ENCODE measurements at places on chromosomes 1 and 21. TPM values are rescaled to one million over a fixed set of nuclear protein-coding genes. Genes with fewer than 3 reads are reported as not detected.

GRCh38 chr1:94027721-94028515 is 93.0 kb downstream of the ABCA4 start:
- no peak for DNase-seq

- DNase-seq = no peak
Measured at GRCh38 chr1:43402089-43402865, 12.6 kb downstream of the SZT2 start.

DNA sequence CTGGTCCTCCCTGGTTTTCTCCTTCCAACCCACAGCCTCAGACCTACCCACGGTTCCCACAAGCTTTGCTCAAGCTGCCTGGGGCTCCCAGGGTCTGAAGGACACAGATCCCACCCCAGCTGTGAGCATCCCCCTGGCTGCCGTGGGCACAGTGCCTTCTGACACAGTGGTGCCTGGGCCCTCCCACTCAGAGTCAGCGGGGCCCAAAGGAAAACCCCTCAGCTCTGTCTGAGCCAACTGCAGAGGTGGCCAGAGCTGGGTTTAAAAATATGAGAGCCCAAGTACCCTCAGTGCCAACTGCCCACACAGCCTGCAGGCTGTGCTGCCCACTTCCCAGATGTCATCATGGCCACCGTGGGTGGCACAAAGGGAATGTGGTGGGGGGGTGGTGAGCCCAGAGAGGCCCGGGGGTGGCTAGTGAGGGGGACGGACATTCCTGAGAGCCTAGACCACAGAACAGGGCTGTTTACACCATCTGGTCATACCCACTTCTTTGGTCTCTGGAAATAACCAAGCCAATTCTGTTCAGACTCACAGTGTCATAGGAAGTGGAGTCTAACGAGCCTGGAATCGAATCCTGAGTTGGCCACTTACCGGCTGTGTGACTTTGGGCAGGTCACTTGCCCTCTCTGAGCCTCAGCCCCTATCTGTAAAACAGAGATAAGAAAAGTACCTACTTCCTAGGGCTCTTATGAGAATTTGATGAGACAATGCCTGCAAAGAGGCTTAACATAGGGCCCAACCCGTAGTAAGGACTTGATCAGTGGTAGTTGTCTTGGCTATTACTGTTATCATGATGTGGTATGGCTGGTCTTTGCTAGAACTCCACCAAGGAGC is 85.5 kb downstream of the CAMK2N1 start:
- DNase-seq = no peak

GRCh38 chr21:44334329-44335030 is 4.7 kb downstream of the CFAP410 start:
- no peak for DNase-seq

- no peak for DNase-seq
Measured at GRCh38 chr1:3071565-3072390, 2.8 kb downstream of the PRDM16 start.

GRCh38 chr1:12617511-12617900 is 504 bp downstream of the DHRS3 start:
- DNase-seq = no peak

DNA sequence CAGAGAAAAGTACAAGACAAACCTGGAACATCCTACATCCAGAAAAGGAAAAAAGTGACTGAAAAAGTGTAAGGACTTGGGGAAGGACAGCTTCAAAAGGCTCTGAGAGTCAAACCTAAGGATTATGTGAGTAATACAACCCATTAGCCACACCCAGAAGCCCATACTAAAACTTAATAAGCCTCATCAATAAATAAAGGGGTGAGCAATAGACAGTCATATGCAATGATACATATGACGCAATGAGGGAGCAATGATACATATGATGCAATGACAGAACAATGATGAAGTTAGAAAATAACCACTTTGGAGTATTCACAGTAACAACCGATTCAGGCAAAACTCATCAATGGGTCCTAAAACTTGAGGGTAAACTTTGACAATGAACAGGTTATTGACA is 50.1 kb downstream of the BRWD1 start:
- no peak for DNase-seq

The H6PD gene
- 16.2 TPM for total RNA-seq

DNA sequence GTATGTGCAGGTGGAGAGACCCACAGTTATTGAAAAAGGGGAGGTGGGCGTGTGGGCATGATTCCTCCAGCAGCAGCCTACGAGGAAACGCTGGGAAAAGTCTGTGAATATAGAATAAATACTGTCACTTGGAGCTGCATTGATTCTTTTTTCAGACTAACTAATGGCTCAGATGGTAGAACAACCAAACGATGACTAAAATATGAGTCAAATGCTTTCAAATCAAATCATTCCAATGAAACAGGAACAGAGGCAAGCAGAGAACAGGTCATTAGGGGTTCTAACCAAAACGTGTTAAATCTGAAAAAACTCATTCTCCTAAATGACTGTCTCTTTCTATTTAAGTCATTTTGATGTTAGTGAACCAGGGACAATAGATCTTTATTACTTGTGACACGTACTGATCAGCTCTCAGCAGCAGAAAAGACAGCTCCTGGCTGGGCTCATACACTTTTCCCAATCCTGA is 35.1 kb upstream of the SEC16B start:
- no peak for DNase-seq

GRCh38 chr21:28229814-28230213 is 762.9 kb downstream of the LTN1 start:
- DNase-seq = no peak

The CAMK1G gene
- total RNA-seq = not detected

The E2F2 gene
- 19.3 TPM for total RNA-seq

- DNase-seq = no peak
Measured at GRCh38 chr1:65840683-65841082, 48.0 kb downstream of the PDE4B start.

The SLC9C2 gene
- not detected for total RNA-seq

The CFH gene
- 0.34 TPM for total RNA-seq

DNA sequence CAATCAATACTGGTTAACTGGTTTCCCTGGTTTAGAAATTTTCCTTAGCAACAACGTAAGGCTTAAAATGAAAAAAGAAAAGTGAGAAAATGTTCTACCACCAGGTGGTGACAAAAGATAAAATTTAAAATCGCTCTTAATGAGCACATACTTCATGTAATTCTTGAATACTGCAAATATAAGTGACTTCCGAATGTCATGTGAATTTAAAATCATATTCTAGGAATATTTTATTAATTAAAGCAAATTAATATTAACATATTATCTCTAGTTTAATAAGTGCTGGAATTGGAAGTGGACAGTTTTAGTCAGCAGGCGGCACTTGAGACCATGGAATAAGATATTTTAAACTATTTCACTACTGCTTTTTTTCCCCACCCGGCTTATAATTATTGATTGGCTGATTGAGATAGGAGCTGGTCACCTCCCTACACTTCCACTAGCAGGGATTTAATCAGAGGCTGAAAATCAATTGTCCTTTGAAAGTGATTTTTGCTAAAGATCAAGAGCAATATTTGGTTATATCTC is 5.0 kb upstream of the ADAMTS1 start:
- no peak for DNase-seq

DNA sequence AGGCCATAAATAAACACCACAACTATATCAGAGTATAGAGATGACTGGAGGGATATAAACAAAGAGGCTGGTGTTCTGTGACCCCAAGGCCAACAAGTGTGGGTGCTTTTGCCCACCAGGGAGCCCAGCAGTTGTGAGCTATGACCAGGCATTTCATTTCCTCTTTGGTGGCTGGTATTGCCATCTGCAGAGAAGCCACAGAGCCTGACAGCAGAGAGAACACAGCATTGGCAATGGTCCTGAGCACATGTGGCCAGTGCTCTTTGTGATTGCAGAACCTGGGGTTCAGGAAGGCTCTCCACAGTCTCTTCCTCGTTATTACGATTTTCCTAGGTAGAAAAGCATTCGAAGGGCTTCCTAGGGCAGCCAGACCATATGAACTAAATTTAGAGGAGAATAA is 112.3 kb downstream of the TM2D1 start:
- no peak for DNase-seq

The PGLYRP3 gene
- not detected for total RNA-seq

- no peak for DNase-seq
Measured at GRCh38 chr1:72100771-72101170, 181.6 kb downstream of the NEGR1 start.

DNA sequence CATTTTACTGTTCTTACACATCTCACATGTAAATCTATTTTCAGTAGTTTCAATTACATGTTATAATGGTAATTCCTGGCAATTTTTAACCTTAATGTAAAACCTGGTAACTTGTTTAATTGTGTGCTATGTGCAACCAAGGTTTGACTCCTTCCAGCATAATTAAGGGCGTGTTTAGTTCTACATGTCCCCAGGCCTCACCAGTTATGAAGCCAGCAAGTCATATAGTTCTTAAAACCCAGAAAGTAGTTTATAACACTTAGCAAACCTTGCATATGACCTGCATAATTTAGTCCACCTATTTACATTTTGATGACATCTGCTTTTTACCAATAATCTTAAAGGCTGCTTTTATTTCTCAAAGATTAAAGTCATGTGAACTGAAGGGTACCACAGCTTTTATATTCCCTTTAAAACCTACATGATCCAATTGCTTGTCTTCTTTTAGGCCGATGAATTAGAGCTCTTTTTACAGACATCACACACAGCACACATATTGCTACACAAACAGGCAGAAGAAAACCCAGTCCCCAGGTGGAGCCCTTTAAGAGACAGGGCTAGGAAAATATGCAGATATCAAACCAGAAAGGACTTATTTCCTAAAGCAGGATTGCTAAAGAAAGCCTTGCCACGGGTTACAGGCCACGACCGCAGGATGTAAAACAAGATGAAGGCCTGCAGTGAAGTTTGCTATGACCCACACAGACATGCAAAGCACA is 23.2 kb upstream of the SYCP1 start:
- DNase-seq = no peak

DNA sequence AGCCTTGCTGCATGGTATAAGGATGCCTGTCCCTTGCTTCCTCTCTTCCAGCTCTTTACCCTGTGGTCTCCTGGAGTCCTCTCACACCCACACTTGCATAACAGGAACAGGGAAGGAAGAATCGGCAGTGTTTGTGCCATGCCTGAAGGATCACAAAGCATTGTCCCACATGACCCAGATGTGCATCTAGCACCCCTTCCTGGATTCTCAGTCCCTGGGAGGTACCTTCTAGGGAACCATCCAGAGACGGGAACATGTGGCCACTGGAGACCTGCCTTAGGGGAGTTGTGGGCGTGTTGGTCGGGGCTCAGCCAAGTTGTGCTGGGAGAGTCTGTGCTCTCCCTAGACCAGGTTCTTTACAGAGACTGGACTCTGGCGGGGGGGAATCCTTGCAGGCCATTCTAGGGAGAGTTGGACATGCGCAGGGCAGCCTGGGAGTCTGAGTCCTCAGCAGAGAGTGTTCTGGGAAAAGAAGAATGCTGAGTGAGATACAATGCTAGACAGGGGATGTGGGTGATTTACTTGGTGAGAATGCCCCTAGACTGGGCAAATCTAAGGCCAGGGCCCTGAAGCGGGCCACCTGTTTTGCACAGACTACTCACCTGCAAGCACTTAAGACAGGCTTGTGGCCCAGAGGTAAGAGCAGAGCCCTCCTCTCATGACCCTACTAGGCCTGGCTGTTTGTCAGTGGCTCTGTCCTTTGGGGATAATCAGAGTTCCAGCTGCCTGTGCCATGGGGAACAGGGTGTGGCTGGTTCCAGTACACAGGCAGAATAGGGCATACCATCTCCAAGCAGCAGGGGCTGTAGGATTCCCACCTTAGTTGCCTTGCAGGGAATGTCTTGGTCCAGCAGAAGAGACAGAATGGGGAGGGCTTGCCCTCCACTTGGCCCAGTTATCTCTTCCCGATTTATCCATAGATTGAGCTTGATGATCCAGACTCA is 89.8 kb downstream of the MAN1C1 start:
- no peak for DNase-seq

The KIF14 gene
- 18.7 TPM for total RNA-seq

DNA sequence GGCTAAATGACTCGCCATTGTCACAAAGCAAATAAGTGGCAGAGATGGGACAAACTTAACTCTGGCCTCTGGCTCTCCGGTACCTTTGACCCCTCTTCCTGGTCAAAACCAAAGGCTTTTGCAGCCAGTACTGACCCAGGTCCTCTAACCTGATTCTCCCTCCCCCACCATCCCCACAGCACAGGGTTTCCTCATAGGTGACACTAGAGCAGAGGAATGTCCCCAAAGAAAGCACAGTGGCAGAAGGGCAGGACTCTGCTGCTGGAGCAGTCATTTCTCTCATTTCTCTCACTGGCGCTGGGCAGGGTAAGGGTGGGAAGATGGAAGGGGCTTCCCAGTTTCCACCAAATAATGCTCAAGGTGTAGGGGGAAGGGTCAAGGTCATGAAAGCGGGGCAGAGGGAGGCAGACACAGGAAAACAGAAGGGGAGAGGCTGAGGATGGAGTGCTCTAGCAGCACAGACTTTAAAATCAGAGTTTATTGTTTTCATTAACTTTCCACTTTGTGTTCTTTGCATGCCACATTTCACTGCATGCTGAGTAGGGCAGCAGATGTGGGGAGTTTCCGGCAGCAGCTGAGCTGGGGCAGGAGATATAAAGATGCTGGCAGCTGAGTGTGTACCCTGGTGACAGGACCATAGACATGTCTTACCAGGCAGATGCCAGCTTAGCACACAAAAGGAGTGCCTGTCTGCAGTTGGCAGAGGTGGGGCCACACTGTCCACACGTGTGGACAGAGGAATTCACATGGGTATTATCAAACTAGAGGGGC is 80.5 kb downstream of the FAM78B start:
- no peak for DNase-seq

DNA sequence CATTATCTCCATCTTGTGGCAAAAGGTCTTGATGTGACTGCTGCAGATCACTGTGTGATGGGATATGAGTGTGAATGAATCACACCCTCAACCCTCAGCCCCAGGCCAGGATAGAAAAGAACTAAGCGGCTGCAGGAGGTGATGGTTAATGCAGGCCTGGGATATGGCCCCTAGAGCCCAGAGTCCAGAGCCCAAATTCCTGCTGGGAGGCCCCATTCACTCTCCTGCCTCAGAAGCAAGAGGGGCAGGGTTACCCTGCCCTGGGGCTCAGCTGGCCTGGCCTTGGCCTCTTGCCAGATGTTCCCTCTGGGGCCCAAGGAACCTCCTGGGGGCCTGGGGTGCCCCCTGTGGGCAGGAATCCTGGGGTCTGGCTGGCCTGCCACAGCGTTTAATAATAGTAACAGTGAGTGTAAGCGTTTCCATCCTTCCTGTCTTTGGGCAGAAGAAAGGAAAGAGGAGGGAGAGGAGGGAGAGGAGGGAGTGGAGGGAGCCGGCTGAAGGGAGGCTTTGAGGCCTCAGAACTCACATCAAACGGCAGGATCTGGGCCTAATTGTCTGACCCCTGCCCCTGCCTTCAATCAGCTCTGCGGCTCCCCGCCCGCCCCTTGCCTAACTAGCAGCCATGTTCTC is 26.2 kb downstream of the DMAP1 start:
- DNase-seq = no peak

The PLXNA2 gene
- total RNA-seq = 0.39 TPM

GRCh38 chr1:94773931-94774422 is 46.2 kb upstream of the SLC44A3 start:
- DNase-seq = no peak

- no peak for DNase-seq
Measured at GRCh38 chr1:28112388-28113241, 24.2 kb upstream of the EYA3 start.

The ZSWIM5 gene
- 0.05 TPM for total RNA-seq

The CFAP126 gene
- total RNA-seq = not detected
